Occipital lobe (tissue), 3 donors: ENCODE measurements at places on chromosomes 7 and 10. TPM values are rescaled to one million over a fixed set of nuclear protein-coding genes. Genes with fewer than 3 reads are reported as not detected.

The GIMAP2 gene
- 4.4 TPM for total RNA-seq

The LRWD1 gene
- total RNA-seq, result 39.5 TPM

The FBXO24 gene
- total RNA-seq, result 0.16 TPM

The SPDYE3 gene
- total RNA-seq, result not detected

The EMX2 gene
- total RNA-seq, result 2.0 TPM

The WEE2 gene
- 0.16 TPM for total RNA-seq

The TAS2R40 gene
- not detected for total RNA-seq

The TLX1 gene
- not detected for total RNA-seq

The ANXA8 gene
- not detected for total RNA-seq

The KCNH2 gene
- 8.0 TPM for total RNA-seq

The FAM25C gene
- not detected for total RNA-seq

The MNX1 gene
- total RNA-seq, result not detected

The ANKIB1 gene
- 113 TPM for total RNA-seq

The TAS2R60 gene
- total RNA-seq, result not detected

The SLC39A12 gene
- total RNA-seq, result 2.2 TPM

The GIMAP6 gene
- 5.5 TPM for total RNA-seq

The ERVW-1 gene
- not detected for total RNA-seq

The HOXA9 gene
- not detected for total RNA-seq

The VAX1 gene
- 1.2 TPM for total RNA-seq

The GRID2IP gene
- 1.2 TPM for total RNA-seq

The SLC25A28 gene
- 18.6 TPM for total RNA-seq

The ABCA13 gene
- total RNA-seq, result 0.16 TPM

The ACBD7 gene
- total RNA-seq, result 10.8 TPM

The DGKI gene
- total RNA-seq, result 202 TPM

The WNT16 gene
- total RNA-seq, result 1.2 TPM

The PLAC9 gene
- total RNA-seq, result 1.6 TPM

The HNRNPF gene
- 110 TPM for total RNA-seq

The GIMAP8 gene
- 2.8 TPM for total RNA-seq

The GIMAP1 gene
- 0.94 TPM for total RNA-seq

The AOAH gene
- total RNA-seq, result 3.6 TPM

The CRTAC1 gene
- 11.2 TPM for total RNA-seq

The TRIM50 gene
- total RNA-seq, result 0.16 TPM

The C10orf67 gene
- 0.16 TPM for total RNA-seq

The C10orf105 gene
- under 0.01 TPM for total RNA-seq

The ELFN1 gene
- total RNA-seq, result 9.5 TPM

The PPIF gene
- total RNA-seq, result 5.8 TPM

The TMEM225B gene
- total RNA-seq, result not detected

The CACNB2 gene
- 25.7 TPM for total RNA-seq

The ATG9B gene
- 1.9 TPM for total RNA-seq

The TMEM229A gene
- 1.7 TPM for total RNA-seq

The ACTL6B gene
- total RNA-seq, result 109 TPM

The MPP7 gene
- total RNA-seq, result 1.4 TPM

The DYDC2 gene
- total RNA-seq, result 1.4 TPM

The ZPBP gene
- 0.47 TPM for total RNA-seq
